Activated naive CD4-positive, alpha-beta T cell treated with anti-CD3 and anti-CD28 coated beads for 36 hours (primary cell): ENCODE measurements at places on chromosomes 11 and 22.

DNA sequence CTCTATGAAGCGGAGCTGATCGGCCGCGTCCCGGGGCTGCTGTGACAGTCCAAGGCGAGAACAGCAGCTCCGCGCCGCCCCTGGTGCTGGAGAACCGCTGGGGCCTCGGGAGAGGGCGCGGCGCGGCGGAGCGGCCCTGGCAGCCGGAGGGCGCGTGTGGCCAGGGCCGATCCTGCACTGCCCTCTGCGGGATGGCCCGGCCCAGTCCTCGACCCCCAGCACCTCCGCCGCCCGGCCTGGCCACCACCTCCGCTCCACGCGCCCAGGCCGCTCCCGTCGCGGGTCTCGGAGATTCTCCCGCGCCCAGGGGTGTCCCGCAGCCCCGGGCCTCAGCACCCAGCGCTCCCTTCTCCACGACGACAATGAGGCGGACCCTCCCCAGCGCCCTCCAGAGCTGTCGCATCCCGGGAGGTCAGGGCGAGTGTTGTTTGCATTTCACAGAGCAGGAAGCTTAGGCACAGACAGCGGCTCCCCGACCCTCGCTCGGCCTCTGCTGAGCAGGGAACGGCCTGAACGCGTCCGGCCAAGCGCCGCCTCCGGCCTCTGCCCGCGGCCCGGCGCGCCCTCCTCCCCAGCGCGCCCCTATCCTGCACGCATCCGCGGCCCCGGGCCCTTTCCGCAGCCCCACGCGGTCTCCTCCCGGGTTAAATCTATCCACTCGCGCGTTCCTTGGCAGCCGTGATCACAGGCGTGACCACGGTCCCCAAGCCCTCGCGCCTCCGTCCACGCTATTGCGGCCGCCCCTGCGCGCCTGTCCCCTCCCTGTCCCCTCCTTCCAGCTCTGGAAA lies 109.7 kb downstream of the WNT7B start:
- DNase-seq, result no peak

GRCh38 chr22:36274531-36274930 lies 21.6 kb downstream of the APOL1 start:
- DNase-seq, result no peak

- DNase-seq, result no peak
Measured at GRCh38 chr11:78784321-78785061, 209.8 kb upstream of the NARS2 start.

DNA sequence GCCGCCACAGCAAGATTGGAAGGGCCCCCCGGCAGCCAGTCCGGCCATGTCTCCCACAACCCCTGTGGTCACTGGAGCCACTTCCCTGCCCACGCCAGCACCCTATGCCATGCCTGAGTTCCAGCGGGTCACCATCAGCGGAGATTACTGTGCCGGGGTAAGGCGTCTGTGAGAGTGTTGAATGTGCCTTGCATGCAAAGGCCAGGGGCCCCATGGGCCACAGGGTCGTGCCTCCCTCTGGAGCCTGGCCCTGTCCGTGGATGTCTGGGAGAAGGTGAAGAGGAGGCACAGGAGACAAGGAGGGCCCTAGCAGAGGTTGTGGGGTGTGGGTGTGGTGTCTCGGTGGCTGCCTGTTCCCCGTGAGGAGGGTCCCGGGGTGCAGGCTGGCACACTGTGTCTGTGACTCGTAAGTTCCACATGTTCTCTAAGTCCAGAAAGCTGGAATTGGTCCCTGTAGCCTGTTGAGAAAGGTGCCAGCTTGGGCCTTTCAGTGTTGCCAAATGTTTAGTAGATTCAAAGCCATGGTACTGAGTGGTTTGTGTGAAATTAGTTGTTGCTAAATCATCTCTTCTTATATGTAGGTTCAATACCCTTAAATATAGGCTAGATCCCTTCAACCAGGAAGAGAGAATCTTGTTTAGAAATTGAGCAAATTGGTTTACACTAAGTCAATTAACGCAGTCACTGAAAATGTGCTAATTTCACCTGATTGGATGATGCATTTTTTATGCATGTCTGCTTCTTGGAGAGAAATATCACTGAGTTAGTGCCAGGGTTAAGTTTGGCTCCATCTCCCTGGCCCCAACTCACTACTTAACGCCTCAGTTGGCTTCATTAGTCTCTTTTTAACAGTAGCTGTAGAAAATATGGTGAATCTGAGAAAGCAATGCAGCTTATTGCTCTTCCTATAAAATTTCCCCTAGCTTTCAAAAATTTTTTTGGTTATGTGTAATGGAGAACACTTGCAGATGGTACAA lies 23.8 kb downstream of the AMPD3 start:
- no peak for DNase-seq

- DNase-seq, result no peak
Measured at GRCh38 chr11:96213500-96213899, 129.5 kb downstream of the MAML2 start.

DNA sequence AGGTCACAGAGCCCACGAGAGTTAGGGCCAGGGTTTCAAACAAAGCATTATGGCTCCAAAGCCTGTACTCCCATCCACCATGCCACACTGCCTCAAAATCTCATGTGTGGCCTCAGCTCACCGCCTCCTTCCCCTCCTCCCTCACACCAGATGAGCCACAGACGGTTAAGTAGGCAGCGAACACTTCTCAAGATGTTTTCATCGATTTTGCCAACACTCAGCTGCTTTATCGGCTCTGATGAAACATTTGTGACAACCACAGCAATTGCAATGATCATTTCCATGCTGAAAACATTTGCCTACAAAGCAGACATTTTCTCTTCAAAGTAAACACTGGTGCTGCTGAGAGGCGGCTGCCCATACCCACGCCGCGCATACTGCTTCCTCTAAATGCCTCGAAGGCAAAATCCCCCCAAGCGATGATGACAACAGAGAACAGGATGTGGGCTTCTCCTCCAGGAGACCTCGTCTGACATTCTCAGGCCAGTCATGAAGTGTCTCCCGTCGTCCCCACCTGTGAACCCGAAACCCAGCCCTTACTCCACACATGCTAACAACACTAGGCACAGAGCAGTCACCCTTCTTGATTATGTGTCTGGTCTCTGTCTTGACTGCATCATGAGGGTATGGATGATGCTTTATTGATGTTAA lies 599.2 kb downstream of the SOX6 start:
- no peak for DNase-seq

DNA sequence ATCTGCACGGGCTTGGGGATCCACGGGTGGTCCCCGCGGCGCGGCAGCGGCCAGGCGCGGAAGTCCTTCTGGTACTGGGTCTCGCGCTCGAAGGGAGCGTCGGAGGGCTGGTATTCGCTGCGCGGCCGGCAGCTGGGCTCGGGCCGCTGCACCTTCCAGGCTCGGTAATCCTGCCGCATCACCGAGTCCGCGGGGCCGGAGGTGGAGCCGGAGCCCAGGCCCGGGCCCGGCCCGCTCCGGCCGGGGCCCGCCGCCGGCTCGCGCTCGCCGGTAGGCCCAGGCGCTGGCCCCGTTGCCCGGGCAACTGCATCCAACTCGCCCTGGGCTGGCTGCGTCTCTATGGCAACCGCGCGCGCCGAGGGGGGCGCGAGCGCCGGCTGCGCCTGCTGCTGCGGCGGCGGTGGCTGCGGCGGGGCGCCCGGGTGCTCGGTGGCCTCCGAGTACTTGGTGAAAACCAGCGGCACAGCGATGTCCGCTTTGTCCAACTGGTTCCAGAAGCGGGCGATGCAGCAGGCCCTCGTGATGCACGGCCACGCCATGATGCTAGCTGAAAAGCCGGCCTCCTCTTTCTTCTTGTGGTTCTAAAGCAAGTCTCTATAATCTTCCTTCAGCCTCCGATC lies 897 bp downstream of the MAP6 start:
- DNase-seq, result peak; percentile 23
